ENCODE measurements at places on chromosomes 2 and 18.

DNA sequence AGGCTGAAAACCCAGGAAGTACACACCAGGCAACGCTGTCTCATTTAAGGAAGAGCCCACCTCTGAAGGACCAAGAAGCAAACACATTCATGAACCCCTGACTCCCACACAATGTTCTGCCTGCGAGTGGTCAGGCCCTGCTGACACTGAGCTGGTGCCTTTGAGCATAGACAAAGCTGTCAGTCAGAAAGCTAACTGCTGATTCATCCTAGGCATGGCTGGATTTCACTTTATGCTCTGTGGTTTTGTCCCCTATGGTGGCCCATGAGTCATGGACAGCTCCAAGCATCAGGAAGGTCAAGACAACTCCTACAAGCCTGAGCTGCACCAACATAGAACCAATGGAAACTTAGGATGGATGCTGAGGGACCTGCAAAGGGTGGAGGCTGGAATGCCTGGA is 78.9 kb downstream of the UXS1 start:
- DNase-seq = no peak

- DNase-seq = no peak
These were observed 6.7 kb downstream of the TNFRSF11A start for GRCh38 chr18:62331581-62332356.

- DNase-seq = no peak
These were observed 352.9 kb downstream of the CYRIA start for GRCh38 chr2:16312771-16313170.

DNA sequence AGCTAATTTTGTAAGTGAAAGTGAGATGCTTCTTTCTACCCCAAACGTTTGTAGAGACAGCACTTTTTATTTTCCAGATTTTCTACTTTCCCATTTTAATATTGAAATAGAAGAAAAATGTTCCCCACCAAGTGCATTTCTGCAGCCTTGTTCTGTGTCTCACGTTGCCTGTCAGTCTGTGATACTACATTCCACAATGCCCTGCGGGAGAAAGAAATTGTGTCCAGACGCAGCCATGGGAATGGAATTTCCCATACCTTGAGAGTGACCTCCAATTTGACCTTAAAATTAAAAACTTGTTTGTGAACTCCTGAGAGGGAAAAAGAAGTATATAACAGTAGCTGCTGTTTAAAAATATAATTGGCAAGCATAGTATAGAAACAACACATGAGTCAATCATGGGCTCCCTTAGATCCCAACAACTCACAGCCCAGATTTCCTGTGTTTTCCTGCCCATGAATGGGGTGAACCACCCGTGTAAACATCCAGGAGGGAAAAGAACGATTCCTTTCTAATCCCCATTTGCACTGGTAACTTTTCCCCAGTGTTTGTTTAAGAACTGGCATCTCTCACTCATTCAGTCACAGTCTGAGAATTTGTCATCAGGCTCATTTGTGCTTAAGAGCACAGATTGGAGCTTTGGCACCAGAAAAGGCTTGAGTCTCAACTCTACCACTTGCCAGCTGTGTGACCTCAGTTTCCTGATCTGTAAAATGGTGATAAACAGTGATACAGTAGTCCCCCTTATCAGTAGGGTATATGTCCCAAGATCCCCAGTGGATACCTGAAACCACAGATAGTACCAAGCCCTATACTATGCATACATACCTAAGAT is 166.1 kb upstream of the ZNF521 start:
- DNase-seq = no peak

DNA sequence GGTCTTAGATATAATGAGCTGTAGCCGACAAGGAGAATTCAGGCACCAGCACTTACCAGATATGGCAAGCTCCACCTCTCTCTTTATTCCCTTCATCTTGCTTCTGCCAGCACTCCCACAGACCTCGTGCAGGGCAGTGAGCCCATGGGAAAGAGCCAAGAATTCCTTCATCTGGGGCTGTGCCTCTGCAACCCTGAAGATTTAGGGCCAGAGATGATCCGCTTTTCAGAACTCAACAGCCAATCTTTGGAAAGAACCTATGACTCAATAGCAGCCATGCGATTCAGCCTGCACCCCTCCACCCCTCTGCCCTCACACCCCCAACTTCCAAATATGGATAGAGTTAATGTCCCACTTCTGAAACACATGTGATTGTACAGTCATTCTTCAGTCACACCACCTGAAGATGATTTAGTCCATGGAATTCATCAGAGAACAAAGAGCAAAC is 533.7 kb upstream of the TNP1 start:
- no peak for DNase-seq

DNA sequence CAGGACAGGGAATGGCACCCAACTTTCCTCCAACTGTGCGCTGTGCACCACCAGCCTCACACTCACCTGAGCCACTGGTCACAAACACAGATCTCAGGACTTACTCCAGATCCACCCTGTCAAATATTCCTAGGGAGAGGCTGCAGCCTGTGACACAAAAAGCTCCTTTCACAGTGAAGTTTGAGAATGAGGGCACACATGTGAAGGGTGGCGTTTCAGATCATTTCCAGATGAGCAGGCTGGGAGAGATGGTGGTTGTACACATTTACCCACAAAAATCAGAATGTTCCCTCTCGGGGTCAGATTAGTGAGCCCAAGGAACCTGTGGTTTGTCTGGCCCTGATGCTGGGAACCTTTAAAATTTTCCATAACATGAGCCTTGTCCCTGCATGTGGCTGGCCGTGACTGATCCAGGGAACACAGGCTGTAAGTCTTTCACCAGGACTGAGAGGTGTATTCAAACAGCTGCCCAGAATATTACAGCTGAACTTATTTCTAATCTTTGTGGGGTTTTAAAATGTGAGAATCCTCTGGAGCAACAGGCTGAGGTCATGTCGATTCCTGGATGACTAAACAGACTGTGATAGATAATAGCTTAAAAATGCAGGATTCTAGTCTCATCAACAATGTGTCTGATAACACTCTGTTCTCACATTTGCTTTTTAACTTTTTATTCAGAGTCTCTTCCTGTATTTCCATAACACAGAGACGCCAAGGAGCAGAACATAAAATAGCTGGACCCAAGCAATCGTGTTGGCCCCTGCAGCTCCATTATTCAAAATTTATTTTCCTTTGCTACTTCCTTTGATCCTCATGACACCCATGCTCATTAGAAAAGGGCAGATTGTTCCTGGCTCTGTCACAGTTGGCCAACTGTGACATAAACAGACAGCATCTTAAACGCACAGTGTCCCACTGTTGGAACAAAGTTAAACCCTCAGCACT is 35.5 kb downstream of the IL1R2 start:
- no peak for DNase-seq

DNA sequence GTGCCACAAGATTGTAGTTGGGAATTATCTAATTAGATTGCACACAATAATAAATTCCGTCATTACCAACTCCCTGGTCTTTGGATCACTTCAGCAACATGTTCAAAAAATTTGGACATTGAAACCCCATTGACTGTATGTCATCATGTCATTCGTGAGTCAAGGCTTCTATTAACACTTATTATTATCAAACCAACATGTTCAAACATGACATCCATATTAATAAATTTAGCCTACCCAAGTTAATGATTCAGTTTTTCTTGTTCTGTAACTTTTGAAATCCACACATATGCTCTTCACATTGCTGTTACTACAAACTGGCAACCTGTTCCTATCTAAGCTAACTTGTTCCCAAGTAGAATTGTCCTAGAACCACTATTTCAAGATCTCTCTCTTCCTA is 1142.7 kb upstream of the SLC39A10 start:
- no peak for DNase-seq

GRCh38 chr18:48811401-48811800 is 139.4 kb downstream of the SMAD7 start:
- no peak for DNase-seq

GRCh38 chr2:1593371-1594122 is 150.8 kb downstream of the PXDN start:
- no peak for DNase-seq

DNA sequence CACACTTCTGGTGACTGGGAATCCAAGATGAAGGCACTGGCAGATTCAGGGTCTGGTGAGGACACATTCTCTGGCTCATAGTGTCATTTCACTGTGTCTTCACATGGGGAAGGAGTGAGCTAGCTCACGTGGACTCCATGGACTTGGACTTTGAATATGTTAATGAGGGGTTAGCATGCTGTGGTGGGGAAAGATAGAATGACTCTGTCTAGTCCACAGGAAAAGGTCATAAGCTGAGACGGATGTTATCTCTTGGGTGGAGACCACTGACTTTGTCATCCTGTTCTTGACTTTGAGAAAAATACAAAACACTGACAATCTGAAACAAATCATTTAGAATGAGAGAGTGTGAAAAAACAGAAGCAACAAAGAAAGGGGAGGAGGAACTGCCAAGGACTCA is 145.9 kb downstream of the PIK3C3 start:
- DNase-seq = no peak

DNA sequence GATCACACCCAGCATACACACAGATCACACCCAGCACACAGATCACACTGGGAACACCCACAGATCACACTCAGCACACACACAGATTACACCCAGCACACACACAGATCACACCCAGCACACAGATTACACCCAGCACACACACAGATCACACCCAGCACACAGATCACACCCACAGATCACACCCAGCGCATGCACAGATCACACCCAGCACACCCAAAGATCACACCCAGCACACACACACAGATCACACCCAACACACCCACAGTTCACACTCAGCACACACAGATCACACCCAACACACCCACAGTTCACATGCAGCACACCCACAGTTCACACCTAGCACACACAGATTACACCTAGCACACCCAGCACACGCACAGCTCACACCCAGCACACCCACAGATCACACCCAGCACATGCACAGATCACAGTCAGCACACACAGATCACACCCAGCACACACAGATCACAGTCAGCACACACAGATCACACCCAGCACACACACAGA is 117.6 kb downstream of the DYSF start:
- no peak for DNase-seq

DNA sequence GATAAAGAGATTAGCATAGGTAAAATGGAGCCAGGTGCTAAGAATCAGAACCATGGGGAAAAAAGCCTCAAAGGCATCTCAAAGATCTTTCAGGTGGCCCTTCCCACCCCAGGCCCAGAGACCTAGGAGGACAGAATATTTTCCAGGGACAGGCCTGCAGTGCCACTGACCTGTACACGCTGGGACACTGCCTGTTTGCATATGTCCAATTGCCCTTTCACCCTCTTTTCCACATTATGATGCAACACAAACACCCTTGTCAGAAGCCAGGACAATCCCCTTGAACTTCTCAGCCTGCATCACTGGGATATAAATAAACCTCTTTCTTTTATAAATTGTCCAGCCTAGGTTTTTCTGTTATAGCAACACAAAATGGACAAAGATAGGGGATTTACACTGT is 419.1 kb downstream of the TRIB2 start:
- no peak for DNase-seq

- DNase-seq = no peak
These were observed 39.8 kb downstream of the RBM45 start for GRCh38 chr2:178152033-178152432.

- DNase-seq = no peak
These were observed 285.1 kb upstream of the HDAC4 start for GRCh38 chr2:239685965-239686364.

GRCh38 chr2:180473456-180473855 is 466.4 kb upstream of the CWC22 start:
- DNase-seq = no peak

DNA sequence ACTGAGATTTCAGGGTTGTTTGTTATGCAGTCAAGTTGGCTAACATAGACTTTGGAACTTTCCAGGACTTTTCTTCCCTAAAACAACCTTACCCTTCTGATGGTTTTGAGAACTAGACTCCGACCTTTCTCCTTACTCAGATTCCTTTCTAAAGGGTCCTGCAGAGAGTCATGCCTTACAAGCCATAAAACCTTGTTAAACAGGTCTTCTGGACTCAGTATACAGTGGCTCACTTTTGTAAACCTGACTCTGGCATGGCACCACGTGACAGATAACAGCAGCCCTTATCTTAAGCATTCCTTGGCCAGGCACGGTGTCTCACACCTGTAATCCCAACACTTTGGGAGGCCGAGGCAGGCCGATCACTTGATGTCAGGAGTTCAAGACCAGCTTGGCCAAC is 253.2 kb upstream of the RAB6C start:
- no peak for DNase-seq

GRCh38 chr2:218366621-218367414 is 10.2 kb downstream of the CATIP start:
- no peak for DNase-seq
